T-cell (primary cell): ENCODE measurements at places on chromosomes 3 and 15.
A peak's percentile ranks its signal among the peaks of the same experiment; 100 is the strongest.

DNA sequence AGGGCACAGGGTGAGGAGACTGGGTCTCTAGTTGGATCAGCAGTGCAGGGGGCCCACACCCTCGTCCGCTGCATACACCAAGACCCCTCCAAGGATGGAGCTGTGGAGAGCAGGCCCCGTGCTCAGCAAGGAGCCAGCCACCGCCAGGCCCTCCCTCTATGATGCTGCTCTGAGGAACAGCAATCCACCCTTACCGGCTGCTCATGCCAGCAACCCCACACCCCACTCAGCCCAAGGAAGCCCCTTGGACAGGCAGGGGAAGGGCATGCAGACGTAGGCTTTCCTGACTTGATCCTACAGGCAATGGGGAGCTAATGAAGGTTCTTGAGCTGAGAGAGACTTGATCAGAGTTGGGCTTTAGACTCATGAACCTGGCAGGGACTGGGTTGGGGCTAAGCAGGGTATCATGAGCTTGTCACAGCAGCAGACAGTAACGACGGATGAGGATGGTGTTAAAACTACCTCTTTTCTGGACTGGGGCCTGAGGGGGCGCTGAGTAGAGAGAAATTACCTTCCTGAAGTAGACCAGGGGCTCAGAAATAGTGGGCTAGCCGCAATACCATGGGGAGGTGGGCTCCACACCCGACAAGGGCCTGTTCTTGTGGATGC lies 50.5 kb upstream of the FGD5 start:
- H3K4me1 ChIP-seq = no peaks in the 10 kb centered on the region
- H3K27ac ChIP-seq = no peak overlapping the region

DNA sequence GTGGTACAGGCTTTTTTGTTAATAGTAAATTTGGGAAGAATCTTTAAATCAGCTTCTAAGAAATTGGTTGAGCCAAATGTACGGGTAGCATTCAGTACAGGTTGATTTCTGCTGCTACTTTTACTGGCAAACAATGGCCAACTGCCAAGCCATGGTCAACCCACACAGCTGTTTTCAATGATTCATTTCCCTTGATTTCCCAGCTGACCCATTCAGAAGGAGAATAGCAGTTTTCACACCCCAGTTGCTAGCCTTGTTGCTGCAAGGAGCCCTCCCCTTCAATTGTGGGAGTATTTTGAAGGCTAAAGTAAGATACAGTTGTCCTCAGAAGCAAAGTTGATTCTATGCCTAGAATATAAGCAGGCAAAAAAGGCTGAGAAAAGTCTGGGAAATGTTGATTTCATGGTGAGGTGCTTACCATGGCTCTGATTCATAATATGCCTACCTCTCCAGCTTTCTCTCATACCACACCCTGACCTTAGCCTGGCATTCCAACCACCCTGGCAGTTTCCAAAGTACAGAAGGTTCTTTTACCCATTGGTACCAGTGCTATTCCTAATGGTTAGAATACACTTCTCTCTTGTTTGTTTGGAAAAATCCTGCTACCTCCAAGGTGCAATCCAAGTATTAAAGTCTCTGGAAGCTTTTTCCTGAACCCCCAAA lies 320.3 kb upstream of the TGFBR2 start:
- H3K4me3 ChIP-seq = no peak overlapping the region
- no peak for DNase-seq
- no peaks in the 10 kb centered on the region for H3K36me3 ChIP-seq
- peaks cover 8% of the 10 kb centered on the region for H3K4me1 ChIP-seq
- H3K27ac ChIP-seq = no peak overlapping the region

DNA sequence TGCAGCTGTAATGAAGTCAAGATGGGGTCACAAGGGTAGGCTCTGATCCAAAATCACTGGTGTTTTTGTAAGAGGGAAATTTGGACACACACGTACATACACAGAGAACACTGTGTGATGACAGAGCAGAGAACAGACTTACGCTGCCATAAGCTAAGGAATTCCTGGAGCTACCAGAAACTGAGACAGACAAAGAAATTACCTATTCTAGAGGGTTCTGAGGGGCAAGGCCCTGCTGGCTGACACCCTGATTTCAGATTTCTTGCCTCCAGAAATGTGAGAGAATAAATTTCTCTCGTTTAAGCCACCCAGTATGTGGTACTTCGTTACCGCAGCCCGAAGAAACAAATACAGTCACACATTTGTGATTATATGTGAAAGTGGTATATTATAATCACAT lies 24.8 kb downstream of the CBLB start:
- H3K4me1 ChIP-seq = peaks cover 15% of the 10 kb centered on the region
- H3K27ac ChIP-seq = no peak overlapping the region
- H3K4me3 ChIP-seq = no peak overlapping the region
- no peak for DNase-seq
- peaks cover 22% of the 10 kb centered on the region for H3K36me3 ChIP-seq
- H3K27me3 ChIP-seq = no peaks in the 10 kb centered on the region

- H3K4me3 ChIP-seq = no peak overlapping the region
- peaks cover 10% of the 10 kb centered on the region for H3K27me3 ChIP-seq
- DNase-seq = no peak
Measured at GRCh38 chr15:49908236-49908932, 210.6 kb downstream of the ATP8B4 start.

DNA sequence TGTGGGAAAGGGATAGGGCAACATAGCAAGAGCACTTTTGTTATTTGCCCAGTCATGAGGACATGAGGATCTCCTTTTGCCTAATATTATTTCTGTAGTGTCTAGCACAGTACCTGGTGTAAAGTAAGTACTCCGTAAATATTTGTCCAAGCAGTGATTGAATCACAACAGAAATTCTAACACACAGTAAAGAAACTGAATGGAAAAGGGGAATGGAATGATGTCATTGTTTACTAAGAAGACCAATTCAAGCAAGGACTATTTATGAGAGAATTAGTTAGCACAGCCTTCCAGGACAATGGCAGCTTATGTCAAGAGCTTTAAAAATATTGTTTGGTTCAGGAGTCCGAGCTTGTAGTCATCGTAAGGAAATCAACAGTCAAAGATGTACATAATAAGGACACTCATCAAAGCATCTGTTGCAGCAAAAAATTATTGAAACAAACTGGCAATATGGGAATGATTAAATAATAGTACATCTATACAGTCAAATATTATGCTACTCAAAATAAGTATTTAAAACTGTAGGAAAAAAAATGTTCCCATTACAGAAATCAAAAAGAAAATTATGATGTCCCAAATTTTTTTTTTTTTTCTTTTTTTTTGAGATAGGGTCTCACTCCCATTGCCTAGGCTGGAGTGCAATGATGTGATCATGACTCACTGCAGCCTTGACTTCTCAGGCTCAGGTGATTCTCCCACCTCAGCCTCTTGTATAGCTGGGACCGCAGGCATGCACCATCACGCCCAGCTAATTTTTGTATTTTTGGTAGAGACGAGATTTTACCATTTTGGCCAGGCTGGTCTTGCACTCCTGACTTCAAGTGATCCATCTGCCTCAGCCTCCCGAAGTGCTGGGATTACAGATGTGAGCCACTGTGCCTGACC lies 17.9 kb downstream of the CAPN7 start:
- no peaks in the 10 kb centered on the region for H3K4me1 ChIP-seq
- no peak overlapping the region for H3K4me3 ChIP-seq
- peaks cover 61% of the 10 kb centered on the region for H3K36me3 ChIP-seq
- H3K27ac ChIP-seq = no peak overlapping the region
- H3K27me3 ChIP-seq = no peaks in the 10 kb centered on the region

GRCh38 chr3:116020495-116020894 lies 397.2 kb downstream of the GAP43 start:
- no peak for DNase-seq
- H3K36me3 ChIP-seq = no peaks in the 10 kb centered on the region
- H3K4me3 ChIP-seq = no peak overlapping the region
- no peak overlapping the region for H3K27ac ChIP-seq
- H3K27me3 ChIP-seq = no peaks in the 10 kb centered on the region

DNA sequence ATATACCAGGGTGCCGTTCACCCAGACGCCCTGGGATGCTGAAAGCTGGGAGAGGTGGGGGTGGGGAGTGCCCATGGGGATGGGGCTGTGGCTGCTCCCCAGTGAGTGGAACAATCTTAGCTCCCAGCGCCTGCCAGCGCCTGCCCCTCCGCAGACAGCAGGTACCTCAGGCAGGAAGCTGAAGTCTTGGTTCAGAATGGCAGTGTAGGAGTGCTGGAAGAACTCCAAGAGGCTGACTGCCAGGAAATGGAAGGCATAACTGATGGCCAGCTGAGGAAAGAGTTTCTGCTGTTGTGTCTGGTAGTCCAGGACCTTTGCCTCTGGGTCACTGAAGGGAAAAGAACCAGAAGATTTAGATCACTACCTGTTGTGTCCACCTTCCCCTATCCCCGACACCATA lies 8.4 kb downstream of the ACOX2 start:
- H3K27me3 ChIP-seq = peaks cover 4% of the 10 kb centered on the region
- H3K4me1 ChIP-seq = peaks cover 7% of the 10 kb centered on the region
- no peak overlapping the region for H3K4me3 ChIP-seq
- H3K27ac ChIP-seq = no peak overlapping the region

- no peak overlapping the region for H3K4me3 ChIP-seq
- no peaks in the 10 kb centered on the region for H3K4me1 ChIP-seq
- H3K36me3 ChIP-seq = no peaks in the 10 kb centered on the region
Measured at GRCh38 chr3:5756443-5756842, 568.9 kb downstream of the EDEM1 start.

GRCh38 chr3:29577250-29577649 lies 296.4 kb downstream of the RBMS3 start:
- H3K27ac ChIP-seq = no peak overlapping the region
- H3K4me1 ChIP-seq = no peaks in the 10 kb centered on the region
- DNase-seq = no peak
- no peaks in the 10 kb centered on the region for H3K27me3 ChIP-seq

DNA sequence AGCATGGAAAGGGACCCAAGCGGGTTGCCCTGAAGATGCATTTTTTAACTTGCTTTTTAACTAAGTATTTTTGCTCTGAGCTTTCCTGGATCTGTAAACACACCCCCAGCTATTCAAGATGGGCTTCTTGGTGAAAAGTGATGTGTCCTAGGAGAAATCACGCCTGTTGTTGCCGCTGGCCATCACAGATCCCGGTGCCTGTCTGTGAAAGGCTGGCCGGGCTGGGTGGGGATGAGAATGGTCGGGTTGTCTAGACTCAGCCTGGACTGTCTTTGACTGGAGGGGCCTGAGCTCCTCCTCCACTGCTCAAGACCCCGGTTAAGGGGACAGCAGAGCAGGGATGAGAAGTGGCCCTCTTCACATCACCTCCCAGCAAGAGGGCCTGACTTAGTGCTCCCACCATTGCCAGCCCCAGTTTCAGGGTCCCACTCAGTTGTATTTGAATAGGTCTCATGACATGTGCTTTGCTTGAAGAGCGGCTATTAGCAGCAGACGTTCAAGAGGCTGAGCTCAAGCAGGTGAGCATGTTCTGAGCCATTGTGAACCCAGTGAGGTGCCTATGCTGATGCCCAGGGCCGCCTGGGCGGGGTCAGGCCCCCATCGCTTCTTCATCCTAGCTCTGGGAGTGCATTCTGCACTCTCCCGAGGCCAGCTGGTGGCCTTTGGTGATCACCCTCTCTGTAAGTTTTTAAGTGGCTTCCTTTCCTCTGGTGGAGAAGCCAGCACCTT lies 79.9 kb downstream of the IGF1R start:
- DNase-seq = no peak
- H3K27me3 ChIP-seq = no peaks in the 10 kb centered on the region
- no peak overlapping the region for H3K4me3 ChIP-seq

- H3K27me3 ChIP-seq = no peaks in the 10 kb centered on the region
- DNase-seq = no peak
- H3K36me3 ChIP-seq = no peaks in the 10 kb centered on the region
- no peak overlapping the region for H3K27ac ChIP-seq
- H3K4me1 ChIP-seq = peaks cover 3% of the 10 kb centered on the region
- peak overlapping the region; percentile 15 for H3K4me3 ChIP-seq
Measured at GRCh38 chr3:195094191-195094921, 176.6 kb downstream of the XXYLT1 start.

GRCh38 chr3:100902572-100902971 lies 90.6 kb downstream of the ABI3BP start:
- H3K4me1 ChIP-seq = no peaks in the 10 kb centered on the region
- no peaks in the 10 kb centered on the region for H3K36me3 ChIP-seq
- H3K4me3 ChIP-seq = no peak overlapping the region
- no peaks in the 10 kb centered on the region for H3K27me3 ChIP-seq

DNA sequence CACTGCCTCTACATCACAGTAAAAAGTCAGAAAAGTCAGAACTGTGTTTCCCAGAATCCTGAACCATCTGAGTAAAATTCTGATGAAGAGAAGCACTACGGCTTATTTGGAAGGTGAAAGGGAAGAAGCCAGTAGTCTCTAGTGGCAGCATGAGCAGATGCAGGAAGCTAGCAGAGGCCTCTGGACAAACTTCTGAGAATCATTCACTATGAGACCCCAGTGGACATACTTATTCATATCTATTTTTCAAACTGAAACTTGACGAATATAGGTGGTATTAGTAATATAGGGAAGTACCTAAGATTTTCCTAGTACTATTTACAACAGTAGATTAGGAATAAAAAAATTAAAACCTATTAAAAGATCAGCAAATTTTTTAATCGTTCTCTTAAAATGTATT lies 272.8 kb upstream of the TTC14 start:
- H3K4me3 ChIP-seq = no peak overlapping the region
- DNase-seq = no peak
- H3K36me3 ChIP-seq = no peaks in the 10 kb centered on the region

DNA sequence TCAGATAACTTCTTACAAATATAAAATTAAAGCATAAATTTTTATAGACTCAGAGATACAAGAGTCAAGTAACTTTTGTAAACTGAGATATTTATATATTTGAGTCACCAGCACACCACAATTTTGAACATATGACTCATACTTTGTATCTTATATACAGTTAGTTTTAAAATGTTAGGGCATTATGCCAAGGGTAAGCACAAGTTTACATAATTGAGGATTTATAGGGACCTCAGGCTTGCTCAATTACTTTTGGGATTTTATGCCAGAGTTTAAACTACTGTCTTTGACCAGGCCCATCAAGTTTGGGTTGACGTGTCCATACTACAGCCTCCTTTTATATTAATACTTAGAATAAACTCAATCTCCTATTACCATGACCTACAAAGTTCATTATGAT lies 7.4 kb upstream of the FGF7 start:
- no peaks in the 10 kb centered on the region for H3K27me3 ChIP-seq
- H3K4me3 ChIP-seq = no peak overlapping the region
- no peak overlapping the region for H3K27ac ChIP-seq
- no peaks in the 10 kb centered on the region for H3K36me3 ChIP-seq

DNA sequence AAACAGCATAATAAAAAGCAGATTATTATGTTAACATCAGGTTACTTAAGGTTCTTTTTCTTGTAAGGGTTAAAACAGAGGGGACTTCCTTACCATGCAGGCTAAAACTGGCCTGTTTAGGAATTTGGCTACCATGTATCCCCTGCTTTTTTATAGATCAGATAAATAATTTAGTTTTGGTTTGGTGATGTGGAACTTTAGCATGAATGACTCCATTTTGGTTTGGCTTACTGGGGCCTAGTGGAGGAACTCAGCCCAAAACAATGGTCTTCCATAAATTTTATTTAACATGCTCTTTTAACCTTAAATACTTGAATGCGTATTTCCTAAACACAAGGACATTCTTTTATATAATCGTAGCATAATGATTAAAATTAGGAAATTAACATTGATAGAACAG lies 18.9 kb downstream of the GALK2 start:
- DNase-seq = no peak
- no peak overlapping the region for H3K4me3 ChIP-seq
- no peaks in the 10 kb centered on the region for H3K4me1 ChIP-seq
- H3K36me3 ChIP-seq = no peaks in the 10 kb centered on the region
- no peaks in the 10 kb centered on the region for H3K27me3 ChIP-seq
- H3K27ac ChIP-seq = no peak overlapping the region
